ENCODE measurements at places on chromosomes 5 and 9.
A peak's percentile ranks its signal among the peaks of the same experiment; 100 is the strongest.

- no peak for DNase-seq
Measured at GRCh38 chr5:156221816-156222215, 105.1 kb upstream of the SGCD start.

- no peak for DNase-seq
Measured at GRCh38 chr5:67686746-67687145, 490.1 kb upstream of the CD180 start.

DNA sequence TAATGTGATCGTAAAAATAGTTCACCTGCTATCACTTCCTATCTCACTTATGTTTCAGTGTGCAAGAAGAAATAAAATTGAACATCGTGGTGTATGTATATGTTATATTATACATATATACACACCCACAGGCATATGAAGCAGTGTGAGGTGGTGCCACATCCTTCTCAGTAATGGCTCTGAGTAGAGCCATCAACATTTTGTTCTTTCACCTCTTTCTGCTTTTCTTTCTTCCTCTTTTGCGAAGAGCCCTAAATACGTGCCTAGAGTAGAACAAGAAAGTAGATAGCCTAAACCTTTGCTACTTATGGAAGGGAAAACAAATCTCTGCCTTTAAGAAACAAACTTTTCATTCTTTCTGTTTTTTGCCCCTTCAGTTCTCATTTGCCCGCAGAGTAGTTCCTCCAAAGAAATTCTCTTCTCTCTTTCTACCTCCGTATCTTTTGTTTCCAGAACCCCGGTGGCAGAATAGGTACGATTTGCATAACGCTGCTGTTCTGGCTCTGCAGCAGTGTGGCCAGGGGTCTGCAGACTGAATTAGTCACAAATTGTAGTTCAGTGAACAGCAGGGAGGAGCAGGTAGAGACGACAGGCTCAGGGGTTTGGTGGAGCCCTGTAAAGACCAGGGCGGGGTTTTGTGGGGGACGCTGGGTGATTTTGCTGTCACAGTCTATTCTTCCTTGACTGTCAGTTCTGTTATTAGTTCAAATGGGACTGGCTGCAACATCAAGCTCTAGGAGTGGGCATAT is 40.5 kb upstream of the PJA2 start:
- DNase-seq = no peak

- no peak for DNase-seq
Measured at GRCh38 chr5:75756211-75756610, 39.0 kb upstream of the POC5 start.

DNA sequence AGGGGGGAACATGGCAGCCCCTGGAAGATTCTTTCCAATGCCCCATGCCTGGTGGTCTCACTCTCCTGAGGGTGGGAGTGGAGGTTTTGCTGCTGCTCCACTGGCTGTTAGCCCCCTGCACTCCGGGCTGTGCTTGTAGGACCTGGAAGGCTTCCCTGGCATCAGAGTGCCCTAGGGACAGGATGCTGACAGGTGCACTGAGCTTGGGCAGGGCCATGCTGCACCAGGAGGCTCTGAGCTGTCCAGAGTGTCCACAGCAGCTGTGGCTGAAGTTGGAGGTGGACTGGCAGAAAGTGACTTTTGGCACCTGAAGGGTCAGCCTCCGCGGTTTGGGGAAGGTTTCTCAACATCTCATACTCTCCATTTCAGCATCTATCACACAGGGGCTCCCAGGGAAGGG is 249.1 kb downstream of the GADD45G start:
- DNase-seq = no peak

DNA sequence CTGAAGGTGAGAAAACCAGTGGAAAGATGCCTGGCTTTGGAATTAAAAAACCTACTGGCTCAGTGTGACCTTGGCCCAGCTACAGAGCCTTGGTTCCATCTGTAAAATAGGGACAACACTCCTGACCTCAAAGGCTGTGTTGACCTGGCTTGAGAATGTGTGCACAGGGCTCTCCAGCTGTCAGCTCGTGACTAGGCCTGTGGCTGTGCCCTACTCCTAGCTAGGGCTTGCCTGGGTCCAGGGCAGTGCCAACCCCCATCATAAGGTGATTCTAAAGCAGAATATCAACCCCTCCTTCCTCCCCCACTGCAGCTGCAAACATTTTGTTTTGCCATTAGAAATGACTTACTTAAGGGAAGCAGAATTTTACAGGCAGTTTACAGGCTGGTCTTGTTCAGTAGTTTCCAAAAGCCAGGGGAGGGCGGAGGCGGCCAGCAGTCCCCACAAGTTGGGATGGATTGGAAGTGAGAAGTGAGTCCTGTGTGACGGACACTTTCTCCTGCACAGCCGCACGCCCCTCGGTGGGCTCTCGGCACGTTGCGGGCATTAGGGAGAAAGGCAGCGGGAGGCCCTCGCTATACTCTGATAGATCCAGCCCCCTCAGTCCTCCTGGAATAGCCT is 7.3 kb downstream of the PITX1 start:
- no peak for DNase-seq

DNA sequence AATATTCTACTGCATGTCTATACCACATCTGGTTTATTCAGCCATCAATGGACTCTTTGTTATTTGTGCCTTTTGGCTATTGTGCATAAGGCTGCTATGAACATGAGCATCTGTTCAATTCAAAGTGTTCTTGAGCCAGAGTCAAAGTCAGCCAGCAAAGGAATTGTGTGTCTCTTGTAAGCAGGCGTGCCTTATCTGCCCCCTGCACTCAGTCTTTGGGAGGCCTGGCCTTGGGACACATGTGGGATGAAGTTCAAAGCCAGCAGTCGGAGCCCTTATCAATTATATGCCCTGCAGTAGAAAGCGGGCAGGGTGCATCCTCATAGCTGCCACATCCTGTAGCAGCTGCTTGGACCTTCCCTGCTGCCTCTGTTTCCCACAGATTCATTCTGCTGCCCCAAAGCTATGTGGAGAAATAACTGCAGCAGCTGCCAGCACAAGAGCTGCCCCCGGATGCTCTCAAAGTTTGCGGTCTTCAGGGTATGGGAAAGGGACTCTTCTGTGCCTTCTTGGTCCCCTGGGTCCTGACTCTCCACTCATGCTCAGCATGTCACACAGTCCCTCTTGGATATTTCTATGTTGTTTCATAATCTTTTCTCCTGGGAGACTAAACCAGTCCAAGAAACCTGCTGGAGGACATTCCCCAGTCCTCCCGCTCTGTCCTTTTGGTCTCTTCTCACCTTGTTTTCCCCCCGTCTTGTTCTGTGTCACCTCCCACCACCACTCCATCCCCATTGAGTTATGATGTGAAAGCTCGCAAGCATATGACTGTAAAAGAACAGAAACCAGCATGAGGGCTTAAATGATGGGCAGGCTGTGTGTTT is 35.9 kb downstream of the STOM start:
- no peak for DNase-seq

DNA sequence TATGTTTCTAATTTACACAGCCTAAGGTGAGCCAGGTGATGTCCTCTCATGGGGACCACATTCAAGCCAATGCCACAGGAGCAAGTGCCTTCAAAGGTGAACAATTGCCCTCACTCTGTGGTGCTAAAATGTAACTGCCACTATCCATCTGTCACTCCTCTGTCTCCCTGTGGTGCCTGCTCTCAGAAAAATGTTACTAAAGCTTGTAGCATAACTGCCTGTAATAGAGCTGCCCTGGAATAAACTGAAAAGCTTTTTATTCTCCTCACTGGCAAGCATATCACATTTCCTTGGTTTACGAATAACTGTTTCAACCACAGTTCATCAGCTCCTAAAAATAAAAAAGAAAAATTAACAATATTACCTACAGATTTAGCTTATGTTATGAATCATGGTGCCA is 142.4 kb downstream of the ST8SIA4 start:
- DNase-seq = no peak

DNA sequence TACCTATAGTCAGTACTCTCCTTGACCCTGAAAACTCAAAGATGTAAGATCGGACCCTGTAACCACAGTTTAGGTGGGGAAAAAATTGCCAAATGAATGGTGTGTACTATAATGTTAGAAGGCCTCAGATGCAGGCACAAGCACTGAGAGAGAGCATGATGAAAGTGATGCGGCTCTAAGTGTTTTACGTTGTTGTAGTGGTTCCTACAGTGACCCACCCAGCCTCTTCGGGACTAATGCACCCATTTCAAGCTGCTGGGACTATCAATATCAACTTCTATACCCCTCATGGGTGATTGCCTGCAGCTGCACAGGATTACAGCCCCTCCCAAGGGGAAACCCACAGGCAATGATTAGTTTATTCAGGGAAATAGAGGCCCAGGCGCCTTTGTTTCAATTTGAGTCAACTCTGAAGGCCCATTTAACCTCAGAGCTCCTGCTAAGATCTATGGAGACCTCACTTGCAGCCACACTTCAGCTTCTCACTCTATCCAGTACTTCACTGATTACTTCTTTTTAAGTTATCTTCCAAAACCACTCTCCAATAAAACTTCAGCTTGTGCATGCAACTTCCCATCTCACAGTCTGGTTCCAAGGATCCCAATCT is 340.7 kb downstream of the NR2F1-AS1 start:
- no peak for DNase-seq

GRCh38 chr5:127019928-127020327 is 10.4 kb downstream of the MARCHF3 start:
- no peak for DNase-seq

DNA sequence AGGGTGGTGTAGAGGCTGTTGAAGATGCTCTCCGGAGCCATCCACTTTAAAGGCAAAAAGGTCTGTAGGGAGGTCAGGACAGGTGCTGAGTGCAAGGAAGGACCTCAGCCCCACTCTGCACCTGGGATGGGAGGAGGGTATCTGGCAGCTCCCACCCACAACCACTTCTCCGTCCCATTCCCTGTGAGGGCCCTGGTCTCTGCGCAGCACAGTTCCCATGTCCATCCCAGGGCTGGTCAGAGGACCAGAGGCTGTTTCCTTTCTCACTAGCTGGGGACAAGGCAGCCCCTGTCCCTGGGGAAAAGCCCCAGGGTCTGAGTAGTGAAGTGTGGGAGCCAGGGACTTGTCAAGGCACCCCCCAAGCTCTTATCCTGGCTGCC is 33.7 kb upstream of the CSF1R start:
- no peak for DNase-seq

DNA sequence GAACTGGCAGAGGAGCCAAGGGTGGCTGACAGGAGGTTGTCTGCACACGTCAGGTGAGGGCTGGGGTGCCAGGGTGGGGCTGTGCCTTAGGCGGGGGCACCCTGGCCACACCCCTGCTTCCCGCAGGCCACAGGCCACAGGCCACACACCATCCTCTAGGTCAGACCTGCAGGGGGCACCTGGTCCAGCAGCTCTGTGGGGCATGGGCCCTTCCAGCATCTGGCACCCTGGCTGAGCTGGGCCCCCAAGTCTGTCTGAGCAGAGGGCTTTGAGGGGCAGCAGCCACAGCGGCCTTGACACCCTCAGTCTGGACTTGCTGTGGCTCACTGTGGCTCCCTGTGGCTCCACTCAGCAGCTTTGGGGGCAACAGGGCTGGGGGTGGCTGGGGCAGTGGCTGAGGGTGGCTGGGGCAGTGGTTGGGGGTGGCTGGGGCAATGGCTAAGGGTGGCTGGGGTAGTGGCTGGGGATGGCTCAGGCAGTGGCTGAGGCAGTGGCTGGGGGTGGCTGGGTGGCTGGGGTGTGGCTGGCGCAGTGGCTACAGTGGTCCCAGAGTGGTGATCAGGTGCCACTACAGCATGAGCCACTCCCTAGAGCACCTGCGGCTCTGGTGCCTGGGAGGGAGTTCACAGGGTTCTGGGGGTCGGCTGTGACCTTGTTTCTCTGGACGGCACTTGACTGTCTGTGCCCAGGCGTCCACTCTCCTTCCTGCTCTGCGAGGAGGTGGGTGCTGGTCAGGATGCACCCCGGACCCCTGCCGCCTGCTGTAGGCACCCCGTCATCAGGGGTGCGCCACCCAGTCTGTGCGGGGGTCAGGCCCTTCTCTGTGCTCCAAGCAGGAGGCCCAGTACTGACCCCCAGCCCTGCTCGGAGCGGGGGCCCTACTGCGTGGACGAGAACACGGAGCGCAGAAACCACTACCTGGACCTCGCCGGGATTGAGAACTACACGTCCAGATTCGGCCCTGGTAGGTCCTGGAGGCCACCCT is 27.1 kb downstream of the NKD2 start:
- DNase-seq = no peak

GRCh38 chr9:20043461-20043860 is 254.6 kb upstream of the SLC24A2 start:
- DNase-seq = no peak

DNA sequence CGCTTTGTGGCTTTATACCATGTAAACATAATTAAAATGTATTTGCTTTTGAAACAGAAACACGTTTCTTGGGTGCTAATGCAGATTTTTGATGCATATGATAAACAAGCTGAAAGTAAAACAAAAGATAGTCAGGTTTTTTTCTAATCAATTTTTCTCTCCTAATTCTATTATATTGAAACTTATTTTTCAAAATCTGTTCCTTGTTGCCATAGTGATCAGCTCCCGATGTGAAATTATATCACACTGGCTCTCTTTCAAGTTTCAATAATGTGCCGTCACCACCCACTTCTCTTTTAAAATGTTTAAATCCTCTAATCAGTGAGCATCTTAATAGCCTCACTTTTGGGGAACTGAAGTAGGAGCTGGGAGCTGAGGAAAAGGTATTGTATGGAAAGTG is 36.4 kb upstream of the DAPK1 start:
- no peak for DNase-seq

DNA sequence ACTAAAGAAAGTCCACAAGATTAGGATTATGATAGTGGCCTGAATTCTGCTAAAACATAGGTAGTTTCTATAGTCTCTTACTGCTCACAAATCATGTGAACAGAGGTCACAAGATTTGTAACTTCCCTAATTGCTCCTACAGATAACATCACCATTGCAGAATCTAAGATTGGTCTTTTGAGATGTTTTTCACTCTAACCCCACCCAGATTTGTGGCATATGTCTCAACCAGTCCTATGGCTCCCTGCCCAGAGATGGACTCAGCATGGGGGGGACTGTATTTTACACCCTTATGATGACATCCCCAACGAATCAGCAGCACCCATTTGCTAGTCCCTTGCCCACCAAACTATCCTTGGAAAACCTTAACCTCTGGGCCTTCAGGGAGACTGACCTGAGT is 1046.2 kb downstream of the CDH12 start:
- no peak for DNase-seq

GRCh38 chr5:172659909-172660628 is 19.0 kb downstream of the NEURL1B start:
- peak; percentile 47 for DNase-seq

DNA sequence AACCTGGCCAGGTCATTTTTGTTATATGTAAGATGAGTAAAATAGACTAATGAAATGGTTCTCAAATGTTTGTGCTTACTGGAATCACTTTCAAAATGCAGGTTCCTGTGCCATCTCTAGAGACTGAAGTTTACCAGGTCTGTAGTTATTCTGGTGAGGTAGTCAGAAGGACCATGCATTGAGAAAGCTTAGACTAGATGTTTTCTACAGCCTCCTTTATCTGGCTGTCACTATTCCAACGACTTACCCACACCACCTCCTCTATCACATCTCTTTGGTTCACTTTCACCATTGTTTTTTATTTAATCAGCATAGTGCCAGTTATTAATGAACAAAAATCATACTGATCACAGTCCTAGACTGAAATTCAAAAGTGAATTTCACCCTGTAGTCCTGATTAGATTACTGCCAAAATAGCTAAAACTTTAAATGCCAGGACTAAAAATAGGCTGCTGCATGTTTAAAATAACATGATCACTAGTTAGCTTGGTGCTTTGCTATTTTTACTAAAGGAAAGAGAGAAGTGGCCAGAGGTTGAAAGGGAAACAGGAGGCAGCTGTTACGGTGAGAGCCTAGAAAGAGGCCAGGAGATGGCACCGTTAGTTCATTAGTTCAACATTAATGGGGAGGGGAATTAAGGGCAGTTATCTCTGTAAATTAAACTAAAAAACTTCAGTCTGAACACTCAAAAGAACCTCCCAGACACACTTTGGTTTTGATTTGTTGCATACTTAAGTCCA is 13.9 kb upstream of the FNIP1 start:
- DNase-seq = no peak

GRCh38 chr5:133714161-133714915 is 102.0 kb upstream of the FSTL4 start:
- no peak for DNase-seq

Measured in gastrocnemius medialis (tissue), 4 donors.